ENCODE measurements at places on chromosomes 5 and 9. TPM values are rescaled to one million over a fixed set of nuclear protein-coding genes. Genes with fewer than 3 reads are reported as not detected.

Gene ZNF454
- total RNA-seq, result 4.2 TPM

GRCh38 chr5:121027636-121028035, 563.5 kb downstream of the PRR16 start:
- no peak for DNase-seq

DNA sequence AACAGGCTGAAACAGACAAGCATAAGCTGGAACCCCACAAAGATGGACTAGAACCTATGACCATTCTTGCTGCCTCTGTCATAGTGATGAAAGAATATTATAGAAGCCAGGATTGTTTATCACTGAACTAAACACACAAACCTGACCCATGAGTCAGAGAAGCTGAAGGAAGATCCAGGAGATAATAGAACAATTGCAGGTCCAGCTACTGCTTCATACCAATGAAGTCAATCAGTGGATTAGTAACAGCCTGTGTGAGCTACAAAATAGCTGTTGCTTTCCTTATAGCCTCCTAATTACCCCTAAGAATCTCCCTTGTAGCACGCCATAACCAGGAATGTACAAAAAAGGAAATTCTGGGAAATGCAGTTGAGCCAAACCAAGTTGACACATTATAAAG, 459.9 kb upstream of the ZNF462 start:
- DNase-seq, result no peak

GRCh38 chr9:91298311-91298710, 63.4 kb downstream of the AUH start:
- DNase-seq, result peak; percentile 14

DNA sequence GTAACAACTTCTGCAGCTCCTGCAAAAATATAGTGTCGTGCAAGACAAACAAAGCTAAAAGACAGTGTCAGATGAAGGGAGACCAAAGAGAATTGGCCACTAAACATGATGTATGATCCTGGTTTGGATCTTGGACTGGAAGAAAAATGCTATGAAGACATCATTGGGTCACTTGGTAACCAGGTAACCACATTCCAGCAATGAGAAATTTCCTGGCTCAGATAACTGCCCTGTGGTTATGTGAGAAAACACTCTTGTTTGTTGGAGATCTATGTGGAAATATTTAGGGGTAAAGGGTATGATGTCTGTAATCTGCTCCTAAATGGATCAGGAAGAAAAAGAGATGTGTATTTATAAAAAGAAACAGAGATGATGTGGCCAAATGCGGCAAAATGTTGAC, 45.5 kb upstream of the ANKRD33B start:
- no peak for DNase-seq

DNA sequence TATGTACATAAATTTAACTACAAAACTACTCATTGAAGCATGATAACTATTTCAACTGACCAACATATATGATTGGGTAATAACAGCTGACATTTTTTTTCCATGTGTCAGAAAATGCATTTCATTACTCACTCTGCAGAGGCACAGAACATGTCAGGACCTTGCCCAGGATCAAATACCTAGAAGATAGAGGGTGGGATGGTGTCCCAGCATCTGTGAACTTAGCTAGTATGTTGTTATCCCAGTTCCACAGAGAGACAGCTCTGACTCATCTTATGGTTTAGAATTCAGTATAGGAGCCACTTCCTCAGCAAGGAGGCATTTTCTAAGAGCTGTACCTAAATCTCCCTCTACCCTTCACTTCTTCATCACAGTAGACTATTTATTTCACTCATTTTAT, 1198.6 kb upstream of the ACO1 start:
- no peak for DNase-seq

Measured in kidney (tissue), 22 donors.